ENCODE measurements at places on chromosomes 2 and 18.
A peak's percentile ranks its signal among the peaks of the same experiment; 100 is the strongest.

- DNase-seq = no peak
Observed at GRCh38 chr2:28239207-28239606, 153.5 kb upstream of the FOSL2 start.

GRCh38 chr2:171104379-171104778 lies 56.3 kb downstream of the TLK1 start:
- no peak for DNase-seq

DNA sequence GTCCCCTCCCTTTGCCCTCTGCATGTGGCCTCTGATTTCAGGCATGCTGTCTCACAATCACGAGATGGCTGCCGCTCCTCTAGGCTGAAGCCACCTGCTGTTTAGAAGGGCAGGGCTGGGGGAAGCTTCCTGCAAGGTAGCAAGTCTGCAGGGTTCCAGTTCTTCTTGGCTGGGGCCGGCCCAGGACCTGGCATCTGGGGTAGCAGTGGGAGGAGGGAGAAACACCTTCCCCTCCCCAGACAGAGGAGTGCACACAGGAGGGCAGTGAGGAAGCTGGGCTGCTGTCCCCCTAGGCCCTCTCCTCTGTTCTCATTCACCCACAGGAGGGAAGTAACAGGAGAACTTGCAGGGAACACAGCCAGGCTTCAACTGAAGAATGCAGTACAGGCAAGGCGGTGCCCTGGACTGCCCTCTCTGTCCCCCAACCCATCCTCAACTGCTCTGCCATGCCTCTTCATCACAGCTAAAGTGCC lies 345.9 kb upstream of the HS6ST1 start:
- no peak for DNase-seq

DNA sequence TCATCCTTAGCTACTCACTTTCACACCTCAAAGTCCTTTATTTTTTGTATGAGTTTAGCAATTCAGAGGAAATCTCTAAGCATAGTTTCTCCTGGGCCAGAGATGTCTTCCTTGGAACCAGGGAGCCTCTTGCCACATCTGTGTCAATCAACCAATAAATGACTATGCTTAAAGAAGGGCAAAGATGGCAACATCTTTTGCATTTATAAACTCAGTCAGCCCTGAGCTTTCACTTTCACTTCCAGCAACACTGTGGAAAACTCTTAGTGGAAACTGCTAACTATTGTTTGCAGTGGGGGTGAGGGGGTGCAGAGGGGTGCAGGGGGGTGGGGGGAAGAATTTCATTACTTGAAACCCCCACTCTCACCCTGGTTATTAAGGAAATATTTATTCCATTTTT lies 3.4 kb downstream of the ACVR1C start:
- DNase-seq = no peak

DNA sequence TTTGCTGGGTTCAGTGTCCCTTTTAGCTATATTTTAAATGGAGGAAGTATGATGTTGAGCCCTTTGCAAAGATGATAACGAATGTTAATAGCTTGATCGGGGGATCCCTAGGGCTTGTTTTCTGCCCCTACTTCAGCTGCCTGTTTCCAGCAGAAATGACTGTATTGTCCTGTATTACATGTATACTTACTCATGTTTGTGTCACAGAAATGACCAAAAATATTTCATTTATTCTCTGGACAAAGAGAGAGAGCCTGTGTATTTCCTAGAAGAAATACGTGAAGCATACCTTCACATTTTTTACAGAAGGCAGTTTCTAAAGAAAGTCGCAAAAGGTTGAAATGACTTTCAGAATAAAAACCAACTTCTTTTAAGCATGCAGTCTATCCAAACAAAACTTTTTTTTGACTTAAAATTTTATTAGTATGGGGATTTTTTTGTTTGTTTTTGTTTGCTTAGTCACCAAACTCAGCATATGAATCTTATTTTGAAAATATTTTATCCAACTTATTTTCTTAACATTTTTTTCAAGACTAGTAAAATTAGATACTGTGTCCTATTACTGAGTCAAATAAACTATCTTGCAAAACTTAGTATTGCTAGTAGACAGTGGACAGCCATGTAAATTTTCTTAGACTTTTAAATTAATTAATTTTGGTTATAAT lies 68.9 kb downstream of the PTRHD1 start:
- DNase-seq = no peak

- peak; percentile 14 for DNase-seq
Observed at GRCh38 chr2:30334762-30335363, 103.5 kb downstream of the LBH start.

DNA sequence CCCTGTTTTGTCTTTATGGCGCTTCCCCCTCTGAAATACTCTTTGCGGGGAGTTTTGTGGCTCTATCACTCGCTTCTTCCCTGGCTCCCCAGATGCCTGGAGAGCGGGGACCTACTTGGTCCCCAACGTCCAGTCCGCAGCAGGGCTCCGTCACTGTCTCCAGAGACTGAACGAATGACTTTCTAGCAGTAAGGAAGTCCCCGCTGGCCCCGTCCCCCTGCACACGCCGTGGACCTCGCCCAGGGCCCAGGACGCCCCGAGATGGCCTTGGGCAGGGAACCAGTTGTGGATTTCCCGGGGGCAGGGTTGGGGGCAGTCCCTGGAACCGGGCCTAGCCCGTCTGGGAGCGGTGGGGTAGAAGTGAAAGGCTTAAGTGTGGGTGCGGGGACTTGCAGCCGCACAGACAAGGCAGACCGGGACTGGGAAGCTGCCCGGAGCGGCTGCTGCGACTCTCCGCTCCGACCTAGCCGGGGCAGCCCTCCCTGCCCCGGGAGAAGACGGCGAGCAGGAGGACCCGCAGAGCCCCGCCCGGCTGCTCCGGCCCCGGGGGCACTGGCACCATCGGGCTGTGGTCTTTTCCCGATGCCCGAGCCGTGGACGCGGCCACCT lies 821 bp upstream of the EPHA4 start:
- peak; percentile 42 for DNase-seq

- no peak for DNase-seq
Observed at GRCh38 chr2:166405569-166405926, 29.8 kb upstream of the SCN9A start.

- peak; percentile 26 for DNase-seq
Observed at GRCh38 chr18:31230495-31230894, 67.8 kb upstream of the DSC1 start.

- DNase-seq = peak; percentile 40
Observed at GRCh38 chr18:48607056-48607984, 68.5 kb downstream of the CTIF start.

- DNase-seq = no peak
Observed at GRCh38 chr2:72793798-72794440, 31.9 kb downstream of the EXOC6B start.

- no peak for DNase-seq
Observed at GRCh38 chr2:107323946-107324565, 438.1 kb upstream of the ST6GAL2 start.

- DNase-seq = no peak
Observed at GRCh38 chr18:28015671-28016070, 161.3 kb downstream of the CDH2 start.

- DNase-seq = no peak
Observed at GRCh38 chr2:16055848-16056580, 115.7 kb downstream of the MYCN start.

DNA sequence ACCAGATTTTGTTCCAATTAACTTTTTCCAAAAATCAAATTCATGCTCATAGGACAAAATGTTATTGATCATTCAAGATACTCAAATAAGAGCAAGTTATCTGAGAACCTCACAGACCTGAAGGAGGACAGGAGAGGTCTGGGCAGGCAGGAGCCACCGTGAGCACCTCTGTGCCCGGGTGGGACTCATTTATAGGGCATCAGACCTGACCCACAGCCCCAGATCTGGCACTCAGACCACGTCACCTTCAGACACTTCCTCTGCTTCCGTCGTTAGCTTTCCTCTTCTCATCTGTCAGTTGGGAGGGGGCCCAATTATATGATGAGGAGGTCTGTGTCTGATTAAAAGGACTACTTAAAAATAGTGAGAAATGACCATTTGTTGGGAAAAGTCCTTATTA lies 169.4 kb downstream of the EIPR1 start:
- DNase-seq = no peak

GRCh38 chr2:103293067-103293741 lies 531.4 kb downstream of the TMEM182 start:
- DNase-seq = no peak

DNA sequence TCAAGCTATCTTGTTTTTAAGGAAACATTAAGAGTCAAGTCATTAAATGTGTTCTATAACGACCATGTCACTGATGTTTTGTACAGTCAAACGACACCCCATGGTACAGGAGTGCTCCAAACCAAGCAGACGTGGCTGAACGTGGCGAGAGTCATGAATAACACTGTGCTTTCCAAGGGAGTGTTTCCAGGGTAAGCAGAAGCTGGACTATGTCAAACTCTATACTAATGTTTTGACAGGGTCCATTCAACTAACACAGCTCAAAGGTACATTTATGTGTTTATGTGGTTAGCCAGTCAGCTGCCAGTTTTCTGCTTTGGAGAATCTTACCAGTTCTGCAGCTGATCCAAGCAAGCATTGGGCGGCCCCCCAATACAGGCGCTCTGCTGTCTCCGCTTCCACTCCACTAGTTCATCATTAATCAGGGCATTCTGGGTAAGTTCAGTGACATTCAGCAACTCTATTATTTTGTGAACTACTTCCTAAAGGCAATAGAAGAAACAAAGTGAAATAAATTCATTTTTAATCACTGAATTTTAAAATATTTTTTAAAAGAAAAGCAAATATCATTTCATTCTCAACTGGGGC lies 16.4 kb downstream of the STAT1 start:
- DNase-seq = no peak

DNA sequence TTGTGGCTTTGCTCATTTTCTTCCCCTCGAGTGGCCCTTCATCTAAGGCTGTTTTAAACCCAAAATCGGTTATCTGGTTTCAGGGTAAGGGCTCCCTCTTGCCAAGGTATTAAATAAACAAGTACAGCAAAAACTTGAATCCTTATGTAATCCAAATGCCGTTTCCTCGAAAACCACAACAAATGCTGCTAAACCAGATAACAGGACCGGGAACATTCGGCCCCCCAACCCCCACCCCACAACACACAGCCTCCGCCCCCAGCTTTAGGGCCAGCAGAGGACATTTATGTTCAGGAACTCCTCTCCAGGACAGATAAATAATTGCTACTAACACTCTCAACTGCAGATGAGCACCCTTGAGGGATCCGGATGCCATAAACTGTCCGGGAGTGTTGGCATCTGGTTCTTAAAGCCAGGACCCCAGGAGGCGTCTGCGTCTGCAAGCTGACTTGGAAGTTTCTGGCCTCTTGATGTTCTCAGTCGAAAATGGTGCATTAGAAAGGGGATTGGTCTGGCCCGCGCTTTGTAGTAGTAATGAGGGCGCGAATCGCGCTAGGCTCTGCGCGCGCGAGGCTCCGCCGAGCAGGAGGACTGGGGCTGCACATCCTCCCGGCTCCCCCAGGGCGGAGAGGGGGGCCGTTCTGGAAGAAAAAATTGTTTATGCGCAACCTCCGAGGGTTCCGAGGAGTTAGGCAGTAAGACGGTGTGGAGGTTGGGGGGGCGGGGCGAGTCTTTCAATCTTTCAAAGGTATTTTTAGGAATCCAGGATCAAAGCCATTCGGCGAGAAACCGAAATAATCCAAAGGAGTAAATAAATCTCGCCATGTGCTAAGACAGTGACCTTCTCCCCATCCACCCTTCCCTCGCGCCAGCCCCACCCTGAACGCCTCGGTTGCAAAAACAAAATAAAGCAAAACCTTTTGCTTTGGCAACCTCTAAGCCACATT lies 3.9 kb upstream of the ID2 start:
- peak; percentile 67 for DNase-seq

DNA sequence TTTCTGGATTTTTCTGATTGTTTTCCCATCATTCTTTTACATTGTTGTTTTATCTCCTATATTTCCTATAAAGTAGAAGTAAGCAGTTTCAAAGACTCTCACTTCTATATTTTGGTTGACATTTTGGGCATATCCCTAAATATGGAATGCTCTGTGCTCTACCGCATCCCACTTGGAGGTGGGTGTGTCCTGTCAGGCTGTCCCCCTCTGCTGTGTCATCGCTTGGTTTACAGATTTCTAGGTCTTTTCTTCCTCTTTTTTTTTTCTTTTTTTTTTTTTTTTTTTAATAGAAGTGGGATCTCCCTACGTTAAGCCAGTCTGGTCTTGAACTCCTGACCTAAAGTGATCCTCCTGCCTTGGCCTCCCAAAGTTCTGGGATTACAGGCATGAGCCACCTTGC lies 13.3 kb downstream of the DGKD start:
- DNase-seq = no peak

DNA sequence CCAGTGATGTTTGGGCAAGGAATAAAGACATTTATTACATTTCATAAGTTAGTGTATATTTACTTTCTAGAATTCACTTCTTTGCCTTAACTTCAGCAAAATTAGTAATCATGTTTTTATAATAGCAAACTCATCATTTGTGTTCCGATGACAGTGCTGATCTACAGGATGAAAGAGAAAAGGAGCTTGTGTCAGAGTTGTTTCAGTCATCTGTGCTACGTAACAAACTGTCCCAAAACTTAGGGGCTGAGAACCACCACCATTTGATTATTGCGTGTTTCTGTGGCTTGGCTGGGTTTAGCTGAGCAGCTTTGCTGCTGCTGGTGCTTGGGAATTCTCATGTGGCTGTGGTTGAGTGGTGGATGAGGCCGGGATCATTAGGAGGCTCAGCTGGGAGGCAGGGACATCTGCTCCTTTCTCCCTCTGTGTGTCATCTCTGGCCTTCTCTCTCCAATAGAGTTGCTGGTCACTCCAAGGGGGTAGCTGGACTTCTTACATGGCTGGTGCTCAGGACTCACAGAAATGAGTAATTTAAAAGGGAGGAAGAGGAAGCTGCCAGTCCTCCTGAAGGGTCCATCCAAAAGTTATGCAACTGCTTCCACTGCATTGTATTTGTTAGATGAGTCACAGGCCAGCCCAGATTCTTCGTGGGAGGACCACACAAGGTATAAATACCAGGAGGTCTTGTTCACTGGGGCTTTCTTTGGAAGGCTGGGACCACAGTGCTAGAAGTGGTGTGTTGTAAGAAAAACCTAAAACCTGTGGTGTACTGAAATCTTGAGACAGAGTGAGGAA lies 43.4 kb upstream of the HAAO start:
- peak; percentile 81 for DNase-seq

DNA sequence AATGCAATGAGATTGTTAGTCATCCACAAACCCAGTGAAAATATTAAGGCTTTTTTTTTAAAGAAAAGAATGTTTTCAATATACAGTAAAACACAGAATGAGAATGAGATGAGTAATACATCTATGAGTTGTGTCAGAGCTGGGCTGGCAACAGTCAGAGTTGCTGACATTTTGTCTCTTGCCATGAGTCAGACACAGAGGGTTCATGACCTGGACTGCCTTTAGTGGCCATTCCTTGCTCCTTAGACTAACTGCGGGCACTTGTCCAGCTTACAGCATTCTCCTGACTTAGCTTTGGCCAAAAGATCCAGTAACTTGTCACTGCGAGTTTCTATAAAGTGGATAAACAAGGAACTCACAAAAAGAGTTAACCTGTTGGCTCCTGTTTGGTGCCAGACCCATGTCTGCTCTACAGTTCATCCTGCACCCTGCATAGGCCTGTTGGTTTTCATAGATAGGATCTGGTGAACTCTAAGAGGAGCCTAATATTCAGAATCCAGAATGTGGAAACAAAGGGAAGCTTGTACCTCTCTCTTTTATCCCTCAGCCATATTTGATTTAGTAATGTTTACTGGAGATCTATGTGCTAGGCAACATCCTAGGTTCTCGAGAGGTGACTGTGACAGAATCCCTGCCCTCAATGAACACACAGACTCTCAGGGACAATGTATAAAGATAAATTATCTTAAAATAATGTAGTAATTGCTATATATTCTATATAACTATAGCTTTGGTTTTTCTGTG lies 391.5 kb upstream of the VWC2L start:
- DNase-seq = no peak

- DNase-seq = no peak
Observed at GRCh38 chr2:127078028-127078427, 28.9 kb downstream of the BIN1 start.

GRCh38 chr2:45886171-45886663 lies 234.7 kb downstream of the PRKCE start:
- no peak for DNase-seq

All from SW480 (cell line).